ENCODE measurements at places on chromosomes 4 and X.

GRCh38 chr4:33725861-33726260 is 2518.5 kb downstream of the ARAP2 start:
- no peak for DNase-seq

DNA sequence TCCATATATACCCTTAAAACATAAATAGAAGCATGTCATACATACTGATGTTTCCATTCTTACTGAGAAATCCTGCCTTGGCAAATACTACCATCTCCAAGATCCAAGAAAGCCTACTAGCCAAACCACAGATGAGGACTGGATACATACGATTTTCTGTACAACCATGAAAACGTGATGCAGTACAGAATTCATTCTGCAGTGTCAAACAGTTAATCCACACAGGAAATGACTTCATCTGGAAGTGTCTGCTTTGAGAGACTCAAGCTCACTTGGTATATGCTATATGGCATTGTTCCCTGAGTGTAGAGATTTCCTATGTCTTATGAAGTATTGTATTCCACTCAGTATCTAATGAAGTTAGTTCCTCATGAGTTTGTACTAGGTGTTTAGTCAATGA is 94.3 kb downstream of the CT47B1 start:
- no peak for DNase-seq

- DNase-seq = no peak
Observed at GRCh38 chr4:2793586-2794485, 951 bp downstream of the SH3BP2 start.

DNA sequence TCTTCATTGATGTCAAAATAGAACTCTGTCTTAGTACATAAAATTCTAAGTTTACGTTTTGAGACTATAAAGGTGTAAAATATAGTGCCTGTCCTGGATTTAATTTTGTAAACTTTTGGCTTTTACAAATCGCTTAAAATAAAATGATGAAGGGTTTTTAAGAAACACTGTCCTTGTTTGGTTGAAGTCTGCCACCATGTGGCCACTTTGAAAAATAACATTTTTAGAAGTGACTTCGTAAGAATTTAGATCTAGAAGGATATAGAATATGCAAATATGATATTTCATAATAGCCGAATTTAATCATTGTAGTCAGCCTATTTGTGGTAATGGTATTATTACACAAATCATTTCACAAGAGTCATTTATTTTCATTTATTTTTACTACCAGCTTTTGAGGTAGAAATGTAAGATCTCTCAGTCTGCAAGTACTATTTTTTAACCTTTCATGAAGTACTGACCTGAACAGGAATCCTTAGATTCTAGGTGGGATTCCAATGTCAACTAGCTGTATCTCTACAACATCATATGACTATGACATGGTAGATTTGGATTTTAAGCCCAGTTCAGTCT is 31.0 kb upstream of the FAT4 start:
- no peak for DNase-seq

- DNase-seq = no peak
Observed at GRCh38 chrX:67044029-67044653, 405.3 kb upstream of the EDA2R start.

DNA sequence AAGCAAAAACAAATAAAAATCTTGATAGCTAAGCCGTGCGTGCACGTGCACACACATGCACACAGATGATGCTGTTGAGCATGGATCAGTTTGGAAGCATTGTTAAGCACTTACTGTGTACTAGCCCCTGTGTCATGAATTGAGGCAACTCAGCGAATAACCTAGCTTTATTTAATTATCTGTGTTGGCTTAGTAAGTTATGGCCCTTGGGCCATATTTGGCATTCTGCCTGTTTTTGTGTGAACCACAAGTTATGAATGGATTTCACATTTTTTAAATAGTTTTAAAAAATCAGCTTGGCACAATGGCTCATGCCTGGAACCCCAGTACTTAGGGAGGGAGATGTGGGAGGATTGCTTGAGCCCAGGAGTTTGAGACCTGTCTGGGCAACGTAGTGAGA is 113.6 kb upstream of the CBLL2 start:
- DNase-seq = no peak

DNA sequence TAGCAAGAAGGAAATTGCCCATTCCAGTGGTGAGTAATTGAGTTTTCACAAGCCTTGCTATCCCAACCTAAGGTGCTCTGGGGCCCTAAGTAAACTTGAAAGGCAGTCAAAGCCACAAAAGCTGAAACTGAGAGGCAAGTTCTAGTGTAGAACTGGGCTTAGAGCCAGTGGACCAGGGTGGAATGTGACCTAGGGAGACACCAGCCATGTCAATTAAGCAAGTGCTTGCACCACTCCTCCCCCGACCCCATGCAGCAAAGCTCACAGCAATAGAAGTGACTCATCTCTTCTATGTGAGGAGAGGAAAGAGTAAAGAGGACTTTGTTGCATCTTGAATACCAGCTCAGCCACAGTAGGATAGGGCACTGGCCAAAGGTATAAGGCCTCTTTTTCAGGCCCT is 486.1 kb upstream of the POU3F4 start:
- DNase-seq = no peak

DNA sequence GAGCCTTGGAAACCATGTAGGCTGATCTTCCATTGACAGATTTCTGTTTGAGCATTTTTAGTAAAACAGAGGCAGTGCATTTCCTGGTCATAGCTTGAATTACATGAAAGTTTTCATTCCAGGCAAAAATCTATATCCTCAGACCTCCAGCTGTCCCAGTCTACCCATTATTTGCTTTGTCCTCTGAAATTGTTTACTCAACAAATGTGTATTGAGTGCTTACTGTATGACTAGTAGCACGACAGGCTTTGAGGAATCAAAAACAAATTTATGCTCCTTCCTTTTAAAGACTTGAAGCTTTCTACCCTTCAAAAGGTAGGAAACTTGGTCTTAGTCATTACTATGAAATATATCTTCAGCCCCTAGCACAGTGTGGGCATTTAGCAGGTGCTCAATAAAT is 307.9 kb upstream of the IGFBP7 start:
- no peak for DNase-seq
